NCI-H1436 treated with DMSO at 0.1 percent for 48 hours (cell line): ENCODE measurements at places on chromosomes 1 and 21.

DNA sequence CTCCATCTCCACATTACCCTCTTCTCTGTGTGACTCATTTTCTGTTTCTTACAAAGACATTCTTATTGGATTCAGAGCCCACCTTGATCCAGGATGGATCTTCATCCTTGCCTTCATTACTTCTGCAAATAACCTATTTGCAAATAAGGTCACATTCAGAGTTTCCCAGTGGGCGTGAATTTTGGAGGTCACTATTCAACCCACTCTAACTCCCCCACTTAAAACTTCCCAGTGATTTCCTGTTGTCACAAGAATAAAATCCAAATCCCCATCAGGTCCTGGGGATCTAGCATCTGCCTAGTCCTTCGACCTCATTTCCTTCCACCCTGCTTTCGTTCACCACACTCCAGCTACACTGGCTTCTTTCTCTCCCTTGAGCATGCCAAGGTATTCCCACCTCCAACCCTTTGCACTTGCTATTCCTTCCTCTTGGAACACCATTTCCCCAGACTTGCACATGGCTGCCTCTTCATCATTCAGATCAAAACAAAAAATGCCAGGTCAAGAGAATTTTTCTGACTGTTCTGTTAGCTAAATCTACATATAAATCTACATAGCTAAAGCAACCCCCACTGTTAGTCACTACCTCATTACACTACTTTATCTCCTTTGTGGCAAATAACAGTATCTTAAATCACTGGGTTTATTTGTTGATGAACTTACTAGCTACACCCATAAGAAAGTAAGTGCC lies 187.2 kb downstream of the TOMM20 start:
- no peak for DNase-seq

- no peak for DNase-seq
Observed at GRCh38 chr1:224767676-224768075, 151.6 kb downstream of the CNIH3 start.

DNA sequence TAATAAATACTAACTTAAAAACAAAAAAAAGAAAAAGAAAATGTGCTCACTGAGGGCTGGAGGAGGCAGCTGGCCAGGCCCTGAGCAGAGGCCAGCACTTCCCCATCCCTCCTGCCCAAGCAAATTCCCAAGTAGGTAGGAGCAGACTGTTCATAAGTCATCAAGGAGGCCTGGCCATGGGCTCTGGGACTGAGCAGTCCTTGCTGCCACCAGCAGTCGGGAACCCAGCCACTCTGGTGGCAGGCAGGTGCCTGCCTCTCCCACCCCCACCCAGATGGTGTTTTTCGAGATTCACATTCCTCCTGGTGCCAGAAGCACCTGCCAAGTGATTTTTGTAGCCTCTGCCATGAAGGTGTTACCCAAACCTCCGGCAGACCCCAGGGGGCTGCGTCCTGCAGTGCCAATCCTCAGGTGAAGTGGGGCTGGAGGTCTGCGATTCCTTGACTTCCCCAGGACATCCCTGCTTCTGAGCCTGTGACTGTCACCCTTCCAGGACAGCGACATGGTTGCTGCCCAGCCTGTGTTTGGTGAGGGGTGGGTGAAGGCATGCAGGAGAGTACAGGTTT lies 204.2 kb upstream of the TMEM51 start:
- DNase-seq: no peak

GRCh38 chr1:39955547-39956539 lies 898 bp downstream of the MFSD2A start:
- no peak for DNase-seq

GRCh38 chr1:244137725-244138124 lies 86.6 kb downstream of the ZBTB18 start:
- no peak for DNase-seq

GRCh38 chr1:232308616-232309015 lies 321.3 kb downstream of the SIPA1L2 start:
- DNase-seq: no peak

DNA sequence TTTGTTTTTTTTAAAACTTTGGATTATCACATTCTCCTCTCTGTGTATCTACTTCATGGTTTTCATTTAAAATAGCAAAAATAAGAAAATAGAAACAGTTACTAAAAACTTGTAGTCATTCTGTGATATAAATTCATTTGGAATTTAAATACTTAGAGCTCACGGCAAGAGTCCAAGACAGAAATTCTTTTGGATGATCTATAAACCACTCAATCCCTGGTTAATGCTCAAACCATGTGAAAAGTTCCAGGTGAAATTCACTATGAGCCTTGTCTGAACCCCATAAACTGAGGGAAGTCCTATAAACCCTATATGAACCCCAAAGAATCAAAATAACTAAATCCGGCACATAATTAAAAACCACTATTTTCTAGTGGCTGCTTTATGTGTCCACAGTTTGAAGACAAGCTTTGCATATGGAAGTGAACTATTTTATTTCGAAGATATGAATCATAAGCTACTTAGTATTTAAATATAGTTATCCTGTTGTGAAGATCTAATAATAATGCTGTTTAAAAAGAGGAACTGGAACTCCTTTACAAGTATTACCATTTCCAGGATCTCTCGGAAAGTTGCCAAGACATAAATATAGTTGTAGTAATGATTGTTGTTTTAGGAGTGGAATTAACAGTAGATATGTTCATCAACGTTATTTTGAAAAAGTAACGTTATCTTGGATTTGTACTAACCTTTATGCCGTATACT lies 163.5 kb downstream of the NFIA start:
- DNase-seq: no peak
